ENCODE measurements at places on chromosomes 4 and X.

GRCh38 chrX:13015536-13016236 is 28.7 kb downstream of the FAM9C start:
- DNase-seq = no peak

- DNase-seq = no peak
These were observed 146.9 kb downstream of the FNIP2 start for GRCh38 chr4:158915683-158916241.

GRCh38 chr4:74378573-74378972 is 13.6 kb downstream of the EREG start:
- DNase-seq = no peak

DNA sequence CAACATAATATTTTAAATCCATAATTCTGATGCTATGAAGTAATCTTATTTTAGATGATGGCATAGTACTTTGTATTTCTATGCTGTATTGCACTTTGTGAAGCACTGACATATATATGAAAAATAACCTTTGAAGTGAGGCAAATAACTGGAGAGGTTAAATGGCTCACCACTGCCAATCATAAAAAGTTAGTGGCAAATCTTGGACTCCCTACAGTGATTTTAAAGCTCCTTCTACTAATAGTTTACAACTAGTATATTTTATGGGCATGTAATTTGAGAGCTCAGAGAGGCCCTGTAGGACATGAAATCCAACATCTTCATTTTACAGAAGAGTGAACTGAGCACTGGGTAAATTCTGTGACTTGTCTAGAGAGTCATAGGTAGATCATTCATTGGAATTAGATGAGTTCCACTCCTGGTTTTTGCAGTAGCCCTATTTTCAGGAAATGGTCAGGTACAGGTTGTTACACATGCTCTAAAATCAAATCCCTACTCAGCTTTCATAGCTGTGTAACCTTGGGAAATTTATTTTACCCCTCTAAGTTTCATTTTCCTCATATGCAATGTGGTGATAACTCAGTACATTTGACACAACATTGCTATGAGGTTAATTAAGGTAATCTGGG is 804 bp upstream of the GC start:
- DNase-seq = no peak

DNA sequence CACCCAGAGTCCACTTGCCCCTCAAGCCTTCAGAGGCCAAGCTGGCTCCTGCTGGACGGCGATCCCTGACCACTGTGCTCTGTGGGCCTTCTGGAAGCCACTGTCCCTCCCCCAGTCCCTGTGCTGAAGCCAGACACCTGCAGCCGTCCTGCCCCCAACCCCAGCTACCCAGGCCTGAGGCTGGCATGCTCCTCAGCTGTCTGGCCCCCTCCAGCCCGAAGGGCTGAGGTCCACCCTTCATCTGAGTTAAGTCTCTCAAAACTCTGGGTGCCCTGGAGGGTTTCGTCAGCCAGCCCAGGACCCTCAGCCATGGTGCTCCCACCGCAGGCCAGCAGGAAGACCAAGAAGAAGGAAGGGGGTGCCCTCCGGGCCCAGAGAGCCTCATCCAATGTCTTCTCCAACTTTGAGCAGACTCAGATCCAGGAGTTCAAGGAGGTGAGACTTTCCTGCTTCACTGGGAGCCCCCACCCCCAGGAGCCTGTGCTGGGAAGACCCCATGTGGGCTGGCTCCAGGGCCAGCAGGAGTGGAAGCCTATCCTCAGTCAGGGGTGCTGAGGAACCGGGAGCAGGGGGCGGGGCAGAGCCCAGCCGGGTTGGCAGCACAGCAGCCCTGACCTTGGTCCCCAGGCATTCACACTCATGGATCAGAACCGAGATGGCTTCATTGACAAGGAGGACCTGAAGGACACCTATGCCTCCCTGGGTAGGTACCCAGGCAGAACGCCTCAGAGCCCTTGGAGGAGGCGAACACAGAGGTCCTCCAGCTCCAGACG is 4.2 kb downstream of the MYL5 start:
- no peak for DNase-seq
